T1000 (cell line): ENCODE measurements at places on chromosomes 7 and 10.
A peak's percentile ranks its signal among the peaks of the same experiment; 100 is the strongest.

GRCh38 chr10:102660888-102661657 is 16.8 kb downstream of the TRIM8 start:
- DNase-seq = no peak

- DNase-seq = no peak
Measured at GRCh38 chr10:110443239-110444003, 54.3 kb upstream of the DUSP5 start.

DNA sequence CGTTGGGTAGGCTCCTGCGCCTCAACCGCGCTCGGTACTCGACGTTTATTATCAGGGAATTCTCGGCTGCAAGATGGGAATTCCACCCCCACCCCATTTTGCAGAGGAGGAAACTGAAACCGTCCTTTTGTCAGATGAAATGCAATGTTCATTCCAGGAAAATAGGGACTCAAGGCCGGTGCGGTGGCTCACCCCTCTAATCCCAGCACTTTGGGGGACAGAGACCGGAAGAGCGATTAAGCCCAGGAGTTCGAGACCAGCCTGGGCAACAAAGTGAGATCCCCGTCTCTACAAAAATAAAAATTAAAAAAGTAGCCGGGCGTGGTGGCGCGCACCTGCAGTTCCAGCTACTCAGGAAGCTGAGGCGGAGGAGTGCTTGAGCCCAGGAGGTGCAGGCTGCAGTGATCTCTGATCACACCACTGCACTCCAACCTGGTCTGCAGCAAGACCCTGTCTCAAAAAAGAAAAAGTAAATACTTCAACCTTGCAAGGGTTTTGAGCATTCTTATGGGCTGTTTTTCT is 720 bp upstream of the RFC2 start:
- DNase-seq = no peak

- DNase-seq = no peak
Measured at GRCh38 chr10:55374917-55375316, 573.9 kb upstream of the PCDH15 start.

GRCh38 chr7:153948060-153948459 is 104.1 kb upstream of the DPP6 start:
- DNase-seq = no peak

DNA sequence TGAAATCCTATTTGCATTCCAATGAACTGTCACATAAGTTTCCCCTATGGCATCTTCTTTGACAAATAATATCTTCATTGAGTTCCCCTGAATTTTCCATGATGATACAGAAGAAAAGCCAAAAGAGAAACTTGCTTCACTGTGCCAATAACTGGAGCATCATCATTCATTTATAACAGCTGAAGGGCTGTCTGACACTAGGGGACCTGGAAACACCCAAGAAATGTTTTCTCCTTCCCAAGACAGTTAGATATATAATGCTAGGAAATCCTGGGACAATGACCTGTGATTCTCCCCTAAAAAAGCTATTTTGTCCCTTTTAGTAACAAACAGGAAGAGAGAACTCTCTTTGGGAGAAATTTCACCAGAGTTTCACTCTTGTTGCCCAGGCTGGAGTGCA is 133.6 kb downstream of the SEMA3C start:
- no peak for DNase-seq

DNA sequence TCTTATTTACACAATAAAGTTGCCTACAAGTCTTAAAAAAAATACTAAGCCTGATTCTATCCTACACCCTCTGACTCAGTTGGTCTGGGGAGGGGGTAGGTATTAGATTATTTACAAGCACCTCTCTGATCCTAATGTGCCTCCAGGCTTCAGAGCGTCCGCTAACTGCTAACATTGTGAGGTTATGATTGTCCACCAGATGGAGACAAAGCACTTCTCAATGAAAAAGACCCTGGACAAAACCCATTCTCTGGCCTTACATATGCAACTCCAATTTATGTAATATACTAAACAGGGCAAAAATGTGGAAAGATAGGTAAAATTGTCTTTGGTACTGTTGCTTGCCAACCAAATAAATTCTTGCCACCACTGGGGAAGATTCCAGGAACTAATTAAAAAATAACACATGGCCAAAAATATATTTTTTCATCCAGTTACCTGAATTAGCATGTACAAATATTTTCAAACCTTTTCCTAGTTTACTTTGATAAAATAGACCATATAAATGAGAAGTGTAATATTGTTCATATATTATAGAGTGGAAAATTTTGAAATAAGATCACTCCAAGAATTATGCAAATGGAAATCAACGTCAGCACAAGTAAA is 92.4 kb downstream of the KIF20B start:
- DNase-seq = peak; percentile 16

GRCh38 chr10:27659786-27660185 is 85.8 kb downstream of the MKX start:
- no peak for DNase-seq

DNA sequence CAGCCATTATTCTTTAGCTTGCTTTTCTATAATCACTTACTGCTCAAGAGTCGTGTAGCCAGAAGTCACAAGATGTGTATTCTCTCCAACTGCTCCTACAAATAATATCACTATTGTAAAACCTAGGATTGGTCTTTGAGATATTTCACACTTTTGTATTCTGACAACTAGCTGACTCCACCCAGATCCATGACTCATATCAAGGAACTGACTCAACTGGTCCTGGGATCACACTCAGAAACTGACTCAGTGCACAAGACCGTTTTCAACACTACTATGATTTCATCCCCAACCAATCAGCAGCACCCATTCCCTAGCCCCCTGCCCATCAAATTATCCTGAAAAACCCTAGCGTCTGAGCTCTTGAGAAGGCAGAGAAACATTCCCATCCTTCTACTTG is 56.5 kb upstream of the ORC5 start:
- no peak for DNase-seq

- no peak for DNase-seq
Measured at GRCh38 chr10:49072166-49072885, 43.0 kb downstream of the VSTM4 start.

- no peak for DNase-seq
Measured at GRCh38 chr10:29377333-29377961, 88.6 kb downstream of the LYZL1 start.

DNA sequence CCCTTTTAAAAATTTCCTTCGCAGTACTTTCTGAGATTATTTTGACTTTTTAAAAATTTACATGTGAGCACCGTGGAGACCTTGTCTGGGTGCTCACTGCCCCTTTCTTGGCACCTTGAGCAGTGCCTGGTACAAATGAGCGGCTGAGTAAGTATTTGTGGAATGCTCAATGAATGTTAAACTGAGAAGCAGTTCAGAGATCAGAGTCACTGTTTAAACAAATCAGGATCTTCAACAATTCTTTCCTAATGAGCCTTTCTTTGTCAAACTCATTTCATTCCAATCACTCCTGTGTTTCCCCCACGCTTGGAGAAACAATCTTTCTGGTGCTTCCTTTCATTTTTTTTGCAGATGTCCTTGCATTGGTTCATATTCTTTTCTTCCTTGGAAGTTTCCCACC is 611.3 kb upstream of the GALNT17 start:
- DNase-seq = no peak

DNA sequence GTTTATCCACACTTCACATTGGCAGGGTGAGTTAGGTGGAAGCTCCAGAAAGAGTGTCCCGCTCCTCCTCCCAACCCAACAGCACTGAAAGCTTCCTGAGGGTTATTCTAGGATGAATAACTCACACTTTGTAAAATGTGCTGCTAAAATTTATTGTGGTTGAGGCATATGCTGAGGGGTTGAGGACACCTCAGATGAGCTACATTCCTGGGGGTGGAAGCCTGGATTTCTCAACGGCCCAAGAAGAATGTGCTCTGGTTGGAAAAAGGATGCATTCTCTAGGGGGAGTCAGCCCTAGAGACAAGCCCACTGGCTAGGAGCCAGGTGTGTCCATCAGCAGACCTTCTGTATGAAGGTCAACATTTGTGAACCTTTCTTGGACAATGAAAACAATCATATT is 91.5 kb upstream of the PDE1C start:
- no peak for DNase-seq

DNA sequence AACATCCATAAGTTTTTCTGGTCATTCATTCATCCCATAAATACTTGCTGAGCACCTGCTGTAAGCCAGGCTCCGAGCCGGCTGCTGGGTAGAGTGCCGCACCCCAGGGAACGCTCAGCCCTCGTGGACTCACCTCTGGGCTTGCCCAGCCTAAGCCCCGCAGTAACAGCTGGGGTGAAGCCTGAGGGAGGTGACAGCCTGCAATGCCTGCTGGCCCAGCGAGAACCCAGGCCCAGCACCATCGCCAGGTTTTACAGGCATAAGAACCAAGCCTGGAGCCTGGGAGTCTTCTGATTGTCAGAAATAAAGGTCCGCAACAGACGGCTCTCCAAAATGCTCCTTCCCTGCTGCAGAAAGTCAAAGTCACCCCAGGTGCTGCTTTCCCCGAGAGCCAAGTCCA is 205.4 kb downstream of the ZMYND11 start:
- DNase-seq = no peak

GRCh38 chr7:99898836-99899235 is 20.5 kb downstream of the TRIM4 start:
- DNase-seq = no peak

DNA sequence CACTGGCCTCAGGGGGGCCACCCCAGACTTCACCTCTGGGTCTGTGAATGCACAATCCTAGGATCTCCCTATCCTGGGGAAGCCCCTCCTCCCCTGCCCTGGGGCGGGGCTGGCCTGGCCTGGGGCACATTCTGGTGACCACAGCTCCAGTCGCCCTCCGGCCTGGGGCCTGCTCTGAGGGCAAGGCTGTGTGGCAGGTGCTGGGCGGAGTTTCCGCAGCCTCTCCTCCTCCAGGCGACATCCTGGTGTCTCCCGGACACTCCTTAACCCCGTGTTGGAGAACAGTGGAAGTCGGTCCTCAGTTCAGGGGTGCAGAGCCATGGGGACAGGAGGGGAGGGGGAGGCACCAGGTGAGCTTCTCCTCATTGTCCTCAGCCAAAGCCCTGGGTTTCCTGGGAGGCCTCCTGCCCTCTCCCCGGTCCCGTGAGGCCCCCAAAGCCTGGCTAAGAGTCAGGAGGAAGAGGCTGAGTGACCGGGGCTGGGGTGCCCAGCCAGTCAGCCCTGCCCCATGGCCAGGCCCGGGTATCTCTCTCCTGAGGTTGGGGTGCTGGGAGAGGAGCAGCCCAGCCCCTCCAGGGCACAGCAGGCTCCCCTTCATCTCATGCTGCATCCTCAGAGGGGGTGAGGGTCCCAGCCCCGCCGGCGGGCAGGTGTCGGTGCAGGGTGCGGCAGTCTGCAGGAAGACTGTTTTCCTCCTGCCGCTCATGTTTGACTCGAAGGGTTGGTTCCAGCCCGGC is 22.6 kb downstream of the UNCX start:
- DNase-seq = no peak

- DNase-seq = no peak
Measured at GRCh38 chr7:47557694-47558670, 23.9 kb downstream of the TNS3 start.

DNA sequence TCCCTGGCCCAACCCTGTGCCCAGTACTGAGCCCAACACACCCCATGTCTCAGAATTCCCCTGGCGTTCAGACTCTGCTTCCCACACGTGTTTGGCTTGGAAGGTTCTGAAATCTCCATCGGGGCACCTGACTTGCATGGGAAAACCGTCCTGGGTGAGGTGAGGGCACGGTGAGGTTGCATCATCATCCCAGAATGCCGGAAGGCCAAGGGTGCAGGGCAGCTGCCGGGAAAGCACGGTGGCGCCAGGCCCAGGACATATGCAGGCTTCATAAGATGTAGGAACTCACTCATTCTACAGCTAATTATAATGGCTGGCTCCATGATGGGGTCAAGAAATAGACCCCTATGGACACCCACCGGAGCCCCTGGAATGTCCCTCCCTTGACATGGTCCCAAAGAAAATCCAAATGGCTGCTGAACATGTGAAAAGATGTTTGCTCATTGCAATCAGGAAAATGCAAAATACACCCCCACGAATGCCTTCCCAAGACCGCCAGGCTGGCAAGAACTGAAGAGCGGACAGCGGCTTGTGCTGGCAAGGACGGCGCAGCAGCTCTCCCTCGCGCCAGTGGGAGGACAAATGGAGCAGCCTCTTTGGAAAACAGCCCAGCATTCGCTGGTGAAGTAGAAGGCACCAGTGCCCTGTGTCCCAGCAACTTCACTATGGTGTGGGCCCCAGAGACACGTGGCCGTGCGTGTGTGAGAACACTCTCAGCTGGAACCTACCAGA is 2.3 kb downstream of the KNDC1 start:
- DNase-seq = no peak

DNA sequence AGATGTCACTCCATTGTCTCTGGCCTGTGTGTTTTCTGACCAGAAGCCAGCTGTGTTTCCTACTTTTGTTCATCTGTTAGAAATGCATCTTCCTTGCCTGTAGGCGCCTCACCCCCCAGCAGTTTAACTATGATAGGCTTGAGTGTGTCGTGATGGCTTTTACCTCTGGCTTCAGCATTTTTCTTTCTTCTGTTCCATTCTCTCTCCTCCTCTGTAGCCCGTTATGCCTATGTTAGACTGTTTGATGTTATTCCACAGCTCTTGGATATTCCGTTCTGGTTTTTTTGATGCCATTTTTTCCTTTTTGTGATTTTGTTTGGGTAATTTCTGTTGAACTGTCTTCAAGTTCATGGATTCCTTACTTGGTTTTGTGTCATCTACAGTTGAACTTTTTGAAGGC is 17.9 kb downstream of the MMP21 start:
- no peak for DNase-seq

DNA sequence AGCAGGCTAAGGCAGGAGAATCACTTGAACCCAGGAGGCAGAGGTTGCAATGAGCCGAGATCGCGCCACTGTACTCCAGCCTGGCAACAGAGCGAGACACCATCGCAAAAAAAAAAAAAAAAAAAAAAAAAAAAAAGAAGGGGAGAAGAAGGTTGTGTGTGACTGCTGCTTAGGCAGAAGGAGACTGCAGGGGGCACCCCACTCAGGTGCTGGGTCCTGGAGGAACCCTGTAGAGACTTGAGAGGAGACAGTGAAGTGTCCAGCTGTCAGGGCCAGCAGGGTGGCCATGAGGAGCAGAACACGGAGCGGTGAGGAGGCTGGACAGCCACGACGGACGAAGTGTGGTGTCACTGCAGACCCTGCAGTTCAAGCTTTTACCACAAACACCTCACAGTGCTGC is 99.0 kb upstream of the NMT2 start:
- no peak for DNase-seq

GRCh38 chr10:5434017-5434753 is 21.8 kb downstream of the NET1 start:
- no peak for DNase-seq

- peak; percentile 96 for DNase-seq
Measured at GRCh38 chr10:133258818-133259601, 17.7 kb downstream of the ADAM8 start.

GRCh38 chr10:26555719-26556368 is 117.7 kb downstream of the APBB1IP start:
- peak; percentile 70 for DNase-seq

GRCh38 chr7:150580638-150581394 is 13.6 kb downstream of the GIMAP4 start:
- DNase-seq = no peak

GRCh38 chr7:80859272-80859970 is 59.4 kb downstream of the SEMA3C start:
- DNase-seq = no peak

DNA sequence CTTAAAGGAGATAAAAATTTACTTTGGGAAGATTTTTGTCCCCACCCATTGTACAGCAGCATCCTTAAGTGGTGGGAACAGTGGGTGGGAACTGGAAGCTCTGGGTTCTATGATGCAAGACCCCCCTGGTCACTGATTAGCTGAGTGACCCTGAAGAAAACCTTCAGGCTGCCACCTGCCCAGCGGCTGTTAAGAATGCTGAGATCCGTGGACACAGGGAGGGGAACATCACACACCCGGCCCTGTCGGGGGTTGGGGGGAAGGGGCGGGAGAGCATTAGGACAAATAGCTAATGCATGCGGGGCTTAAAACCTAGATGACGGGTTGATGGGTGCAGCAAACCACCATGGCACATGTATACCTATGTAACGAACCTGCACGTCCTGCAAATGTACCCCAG is 14.5 kb downstream of the CARD11 start:
- no peak for DNase-seq
